Stimulated activated CD4-positive, alpha-beta T cell treated with anti-CD3 and anti-CD28 coated beads, Interleukin-15, amount 100 ng/mL, for 24 hours (primary cell): ENCODE measurements at places on chromosomes 2 and 18.

- DNase-seq, result no peak
These were observed 14.8 kb downstream of the LPIN1 start for GRCh38 chr2:11761259-11761658.

DNA sequence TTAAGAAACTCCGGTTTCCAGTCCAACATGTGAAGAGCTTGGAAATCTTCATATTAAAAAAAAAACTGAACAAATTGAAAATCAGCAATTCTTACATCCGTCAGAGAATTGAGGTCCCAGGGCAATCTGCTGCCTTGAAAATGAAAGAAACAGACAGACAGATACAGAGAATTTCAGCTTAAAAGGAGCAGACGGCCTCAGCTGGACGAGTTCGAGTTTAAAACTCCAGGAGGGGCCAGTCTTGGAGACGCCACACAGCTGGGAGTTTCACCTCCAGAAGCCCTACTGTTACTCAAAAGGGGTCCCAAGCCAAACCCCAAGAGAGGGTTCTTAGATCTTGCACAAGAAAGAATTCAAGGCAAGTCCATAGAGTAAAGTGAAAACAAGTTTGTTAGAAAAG lies 226.5 kb upstream of the ARL4C start:
- no peak for DNase-seq

GRCh38 chr18:48673853-48674721 lies 135.3 kb downstream of the CTIF start:
- DNase-seq, result no peak

DNA sequence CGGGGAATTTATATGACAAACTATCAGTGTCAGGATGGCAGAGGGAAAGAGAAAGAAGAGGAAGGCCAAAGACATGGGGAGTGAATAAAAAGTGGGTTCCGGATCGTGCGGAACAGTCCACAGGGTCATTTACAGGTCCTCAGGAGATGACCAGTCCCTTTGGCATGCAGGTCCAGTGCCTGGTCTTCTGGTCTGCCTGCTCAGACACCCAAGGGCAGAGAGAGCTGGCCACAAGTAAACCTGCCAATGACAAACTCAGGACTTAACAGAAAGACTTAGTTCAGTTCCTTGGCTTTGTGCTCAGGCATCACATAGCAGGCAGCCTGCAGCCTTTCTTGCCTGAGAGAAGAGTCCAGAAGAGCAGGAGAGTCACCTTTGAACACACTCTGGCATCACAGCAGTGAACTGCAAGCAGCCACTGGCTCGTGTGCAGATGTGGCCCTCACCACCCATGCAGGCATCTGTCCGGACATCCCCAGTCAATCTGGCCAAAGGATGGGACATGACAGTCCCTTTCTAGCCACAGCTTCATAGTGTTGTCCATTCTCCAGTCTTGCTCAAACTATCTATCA lies 14.0 kb downstream of the TMEM127 start:
- no peak for DNase-seq

DNA sequence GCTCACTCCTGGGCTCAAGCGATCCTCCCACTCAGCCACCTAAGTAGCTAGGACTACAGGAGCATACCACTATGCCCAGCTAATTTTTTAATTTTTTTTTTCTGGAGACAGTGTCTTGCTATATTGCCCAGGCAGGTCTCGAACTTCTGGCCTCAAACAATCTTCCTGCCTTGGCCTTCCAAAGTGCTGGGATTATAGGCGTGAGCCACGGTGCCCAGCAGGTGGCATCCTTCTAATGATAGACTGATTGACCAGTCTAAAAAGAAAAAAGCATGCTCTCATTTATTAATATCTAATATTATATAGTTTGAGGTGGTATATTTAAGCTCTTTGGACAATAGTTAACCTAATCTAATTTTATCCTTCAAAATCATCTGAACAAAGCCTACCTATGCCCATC lies 198.6 kb downstream of the CAMKMT start:
- peak; percentile 31 for DNase-seq
